ENCODE measurements at places on chromosomes 7 and 10.
A peak's percentile ranks its signal among the peaks of the same experiment; 100 is the strongest.

GRCh38 chr7:94325122-94325475 is 69.6 kb upstream of the COL1A2 start:
- DNase-seq, result no peak

DNA sequence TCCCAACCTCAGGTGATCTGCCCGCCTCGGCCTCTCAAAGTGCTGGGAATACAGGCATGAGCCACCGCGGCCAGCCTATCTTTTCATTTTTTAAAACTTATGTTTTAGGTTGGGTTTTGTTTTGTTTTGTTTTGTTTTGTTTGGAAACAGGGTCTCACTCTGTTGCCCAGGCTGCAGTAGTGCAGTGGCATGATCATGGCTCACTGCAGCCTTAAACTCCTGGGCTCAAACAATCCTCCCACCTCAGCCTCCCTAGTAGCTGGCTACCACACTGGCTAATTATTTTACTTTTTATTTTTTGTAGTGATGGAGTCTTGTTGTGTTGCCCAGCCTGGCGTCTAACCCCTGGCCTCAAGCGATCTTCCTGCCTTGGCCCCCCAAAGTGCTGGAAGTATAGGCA is 19.4 kb upstream of the AGFG2 start:
- no peak for DNase-seq

- DNase-seq, result no peak
These were observed 647.4 kb downstream of the XPNPEP1 start for GRCh38 chr10:109275960-109276359.

GRCh38 chr7:28921822-28922221 is 36.3 kb downstream of the TRIL start:
- DNase-seq, result peak; percentile 73

DNA sequence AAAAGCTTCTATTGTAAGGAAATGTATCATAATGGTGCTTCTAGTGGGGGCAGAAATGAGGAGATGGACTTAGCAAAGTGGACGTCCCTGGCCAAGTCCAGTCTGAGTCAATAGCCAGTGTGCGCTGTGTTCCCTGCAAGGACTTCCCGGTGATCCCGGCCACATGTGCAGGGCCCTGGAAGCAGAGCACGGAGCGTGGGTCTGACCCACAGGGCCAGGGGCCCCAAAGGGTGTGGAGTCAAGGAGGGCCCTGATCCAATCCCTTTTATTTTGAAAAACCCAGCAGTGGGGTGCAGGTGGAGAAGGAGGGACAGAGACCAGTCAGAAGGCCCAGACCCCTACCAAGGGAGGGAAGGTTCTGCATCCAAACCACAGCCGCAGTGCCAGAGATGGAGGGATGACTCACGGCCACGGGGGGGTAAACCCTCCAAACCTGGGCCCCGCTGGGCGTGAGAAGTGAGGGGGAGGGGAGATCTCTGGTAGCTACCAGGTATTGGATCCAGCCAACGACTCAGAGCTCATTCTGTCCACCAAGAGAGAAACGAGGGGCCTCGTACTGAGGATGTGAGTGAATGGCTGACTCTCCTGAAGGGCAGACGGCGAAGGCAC is 57.2 kb upstream of the VIPR2 start:
- no peak for DNase-seq

- no peak for DNase-seq
These were observed 97.4 kb downstream of the ELFN1 start for GRCh38 chr7:1767524-1767923.

GRCh38 chr7:7533831-7534430 is 1.7 kb downstream of the COL28A1 start:
- DNase-seq, result no peak

DNA sequence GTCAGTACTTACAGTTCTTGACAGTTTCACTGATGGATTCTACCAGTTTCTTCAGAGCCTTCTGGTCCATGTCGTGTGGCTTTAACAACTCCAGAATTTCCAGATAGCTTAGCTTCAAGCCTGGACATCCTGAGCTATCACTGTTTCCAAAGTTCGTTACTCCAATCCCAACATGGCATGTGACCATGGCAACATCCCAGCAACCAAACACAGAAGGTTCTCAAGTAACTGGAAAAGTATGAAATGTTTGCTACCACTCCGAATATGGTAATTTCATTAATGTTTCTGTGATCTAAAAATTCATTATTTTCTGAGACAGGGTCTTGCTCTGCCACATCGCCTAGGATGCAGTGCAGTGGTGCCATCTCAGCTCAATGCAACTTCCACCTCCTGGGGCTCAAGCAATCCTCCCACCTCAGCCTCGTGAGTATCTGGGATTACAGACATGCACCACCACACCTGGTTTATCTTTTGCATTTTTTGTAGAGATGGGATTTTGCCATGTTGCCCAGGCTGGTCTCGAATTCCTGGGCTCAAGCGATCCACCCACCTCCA is 29.3 kb downstream of the RBM48 start:
- no peak for DNase-seq

DNA sequence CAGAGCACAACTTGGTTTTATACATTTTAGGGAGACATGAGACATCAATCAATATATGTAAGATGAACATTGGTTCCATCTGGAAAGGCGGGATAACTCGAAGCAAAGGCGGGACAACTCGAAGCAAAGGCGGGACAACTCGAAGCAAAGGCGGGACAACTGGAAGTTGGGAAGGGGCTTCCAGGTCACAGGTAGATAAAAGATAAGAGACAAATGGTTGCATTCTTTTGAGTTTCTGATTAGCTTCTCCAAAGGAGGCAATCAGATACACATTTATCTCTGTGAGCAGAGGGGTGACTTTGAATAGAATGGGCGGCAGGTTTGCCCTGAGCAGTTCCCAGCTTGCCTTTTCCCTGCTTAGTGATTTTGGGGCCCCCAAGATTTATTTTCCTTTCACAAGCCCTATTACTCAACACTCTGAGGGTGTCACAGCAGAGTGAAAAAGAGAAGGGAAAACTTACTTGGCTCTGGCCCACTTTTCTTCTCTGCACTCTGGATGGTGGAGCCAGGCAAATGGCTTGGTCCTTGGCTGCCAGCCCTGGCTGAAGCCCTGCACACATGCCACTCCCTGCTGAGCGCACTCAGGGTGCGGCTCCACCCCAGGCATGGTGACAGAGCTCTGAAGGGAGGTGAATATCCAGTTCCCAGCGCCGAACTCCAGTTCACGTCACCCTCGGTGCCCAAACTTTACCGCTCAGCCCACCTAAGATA is 46.7 kb downstream of the PARD3 start:
- no peak for DNase-seq

DNA sequence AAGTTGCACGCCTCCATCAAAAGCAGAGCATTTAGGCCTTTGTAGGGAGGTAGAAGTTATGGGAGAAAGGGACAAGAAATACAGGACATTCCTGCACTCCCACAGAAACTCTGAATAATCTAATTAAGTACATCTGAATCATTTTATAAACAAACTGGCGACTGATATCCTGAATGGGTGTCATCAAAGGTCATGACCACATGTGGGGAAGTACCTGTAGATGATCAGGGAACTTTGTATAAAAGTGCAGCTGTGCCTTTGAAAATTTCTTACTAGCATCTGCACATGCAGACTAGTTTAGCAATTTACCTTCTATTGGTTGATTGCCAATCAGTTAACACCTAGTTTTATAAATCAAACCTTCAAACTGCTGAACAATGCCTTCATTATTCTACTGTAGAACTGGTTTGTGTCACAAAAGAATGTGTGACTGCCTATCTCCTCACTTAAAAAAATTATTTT is 17.1 kb downstream of the STEAP4 start:
- no peak for DNase-seq

DNA sequence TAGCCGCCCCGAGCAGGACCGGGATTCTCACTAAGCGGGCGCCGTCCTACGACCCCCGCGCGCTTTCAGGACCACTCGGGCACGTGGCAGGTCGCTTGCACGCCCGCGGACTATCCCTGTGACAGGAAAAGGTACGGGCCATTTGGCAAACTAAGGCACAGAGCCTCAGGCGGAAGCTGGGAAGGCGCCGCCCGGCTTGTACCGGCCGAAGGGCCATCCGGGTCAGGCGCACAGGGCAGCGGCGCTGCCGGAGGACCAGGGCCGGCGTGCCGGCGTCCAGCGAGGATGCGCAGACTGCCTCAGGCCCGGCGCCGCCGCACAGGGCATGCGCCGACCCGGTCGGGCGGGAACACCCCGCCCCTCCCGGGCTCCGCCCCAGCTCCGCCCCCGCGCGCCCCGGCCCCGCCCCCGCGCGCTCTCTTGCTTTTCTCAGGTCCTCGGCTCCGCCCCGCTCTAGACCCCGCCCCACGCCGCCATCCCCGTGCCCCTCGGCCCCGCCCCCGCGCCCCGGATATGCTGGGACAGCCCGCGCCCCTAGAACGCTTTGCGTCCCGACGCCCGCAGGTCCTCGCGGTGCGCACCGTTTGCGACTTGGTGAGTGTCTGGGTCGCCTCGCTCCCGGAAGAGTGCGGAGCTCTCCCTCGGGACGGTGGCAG is at the start of gene MGMT:
MGMT (plus strand) TSS at position 539 of the 656 bp plus-strand sequence.
- peak; percentile 88 for DNase-seq

DNA sequence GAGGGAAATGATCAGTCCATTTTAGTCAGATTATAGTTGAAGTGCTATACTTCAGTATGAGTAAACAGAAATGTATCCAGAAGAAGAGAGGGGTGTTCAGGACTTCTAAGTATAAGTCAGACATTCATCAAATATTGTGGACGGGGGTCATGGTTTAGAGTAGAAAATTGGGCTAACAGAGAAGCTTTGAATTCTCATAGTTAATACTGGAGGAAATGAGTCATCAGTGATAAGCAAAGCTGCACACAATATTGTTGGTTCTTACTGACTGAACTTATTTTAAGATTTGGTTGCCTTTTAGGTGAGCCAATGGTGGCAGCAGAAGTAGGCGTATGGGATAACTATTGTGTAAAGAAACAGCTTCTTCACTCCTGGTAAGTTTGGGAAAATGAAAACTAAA is 1.7 kb upstream of the SUMF2 start:
- DNase-seq, result peak; percentile 31

DNA sequence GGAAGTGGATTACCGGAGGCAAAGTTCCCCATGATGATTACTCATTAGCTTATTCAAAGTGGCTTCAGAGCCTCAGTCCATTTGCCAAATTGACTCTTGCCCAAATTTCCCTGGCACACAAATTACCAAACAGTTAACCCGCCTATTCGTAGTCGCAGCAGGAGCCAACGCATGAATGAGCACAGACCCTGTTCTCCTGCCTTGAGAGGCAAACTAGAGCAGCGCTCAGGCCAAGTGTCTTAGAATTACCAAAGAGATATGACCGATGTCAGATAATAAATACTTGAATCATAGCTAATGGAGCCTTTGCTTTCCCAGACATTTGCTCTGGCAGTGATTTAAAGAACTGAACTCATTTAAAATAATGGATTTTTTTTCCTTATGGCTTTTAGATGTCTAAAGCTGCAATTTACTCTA is 64.9 kb downstream of the CTTNBP2 start:
- no peak for DNase-seq

Measured in Kasumi-1 (cell line).